ENCODE measurements at places on chromosomes 6 and 20.

- DNase-seq: no peak
Measured at GRCh38 chr6:156421933-156422332, 355.2 kb upstream of the ARID1B start.

- DNase-seq: no peak
Measured at GRCh38 chr6:16850681-16851026, 89.4 kb upstream of the ATXN1 start.

DNA sequence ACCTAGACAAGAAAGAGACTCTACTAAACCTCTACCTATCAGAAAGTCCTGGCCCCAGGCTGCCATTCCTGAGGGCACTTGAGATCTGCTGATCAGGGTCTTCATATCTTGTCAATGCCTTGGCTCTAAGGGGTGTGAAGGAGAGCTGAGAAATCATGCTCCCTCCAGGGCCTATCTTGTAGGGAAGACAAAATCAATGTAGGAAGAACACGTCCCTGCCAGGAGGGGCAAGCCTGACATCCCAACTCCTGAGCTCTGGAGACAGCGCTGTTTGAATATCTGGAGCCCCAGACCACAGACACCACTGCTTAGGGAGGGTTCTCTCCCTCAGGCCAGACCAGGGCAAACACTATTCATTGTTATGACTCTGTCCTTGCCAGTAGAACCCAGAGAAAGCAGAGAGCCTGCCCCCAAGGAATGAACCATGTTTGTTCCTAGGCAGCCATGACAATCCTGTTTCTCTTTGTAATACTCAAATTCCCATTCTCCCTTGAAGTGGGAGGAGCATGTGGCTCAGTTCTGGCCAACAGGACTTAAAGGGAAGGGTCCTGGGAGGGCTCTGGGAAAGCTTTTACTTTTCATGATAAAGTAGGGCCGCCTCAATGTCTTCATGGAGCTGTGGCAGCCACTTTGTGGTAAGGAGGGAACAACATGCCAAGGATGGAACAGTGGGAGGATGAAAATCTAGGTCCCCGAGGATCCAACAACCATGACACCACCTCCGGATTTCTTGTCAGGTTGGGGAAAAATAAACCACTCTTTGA is 1.8 kb upstream of the FASTKD5 start:
- DNase-seq: no peak

- DNase-seq: no peak
Measured at GRCh38 chr6:159929819-159930218, 39.0 kb downstream of the MAS1 start.

DNA sequence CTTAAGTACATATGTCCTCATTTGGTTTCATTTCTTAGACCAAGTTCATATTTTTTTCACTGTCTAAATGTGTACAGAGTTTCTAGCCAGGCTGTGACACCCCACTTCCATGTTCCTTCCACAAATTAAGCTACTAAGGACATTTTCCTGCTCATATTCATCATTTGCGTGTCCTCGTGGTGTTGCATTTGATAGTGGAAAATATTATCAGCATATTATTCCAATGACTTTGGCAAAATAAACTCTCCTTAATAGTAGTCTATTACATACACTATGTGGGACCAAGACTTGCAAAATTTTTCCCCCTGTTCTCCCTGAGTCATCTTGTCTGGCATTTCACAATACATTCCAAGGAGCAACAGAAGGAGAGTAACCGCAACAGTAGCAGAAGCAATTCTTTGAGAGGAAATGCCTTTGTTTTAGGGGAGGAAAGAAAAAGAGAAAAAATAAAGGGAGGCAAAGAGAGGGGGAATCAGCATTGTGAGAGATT is 599.2 kb downstream of the COL12A1 start:
- DNase-seq: no peak

Data from activated CD8-positive, alpha-beta memory T cell treated with anti-CD3 and anti-CD28 coated beads for 4 hours (primary cell).